ENCODE measurements at places on chromosomes 2 and 18.
A peak's percentile ranks its signal among the peaks of the same experiment; 100 is the strongest.

DNA sequence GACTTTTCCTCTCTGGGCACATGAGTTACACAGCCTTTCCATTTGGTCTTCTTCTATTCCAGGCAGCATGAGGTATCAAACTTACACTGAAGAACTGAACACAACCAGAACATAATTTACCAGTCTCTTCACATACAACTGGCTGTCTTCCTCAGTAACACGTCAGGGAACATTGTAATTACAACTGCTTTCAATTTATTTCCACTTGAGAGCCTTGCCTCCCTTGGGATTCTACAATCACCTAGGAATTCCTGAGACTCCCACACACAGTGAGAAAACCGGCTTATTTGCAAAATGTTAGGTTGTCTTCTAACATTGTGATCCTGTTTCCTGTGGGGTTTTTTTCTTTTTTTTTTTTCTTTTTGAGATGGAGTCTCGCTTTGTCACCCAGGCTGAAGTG lies 149.9 kb downstream of the TMX3 start:
- DNase-seq: no peak

DNA sequence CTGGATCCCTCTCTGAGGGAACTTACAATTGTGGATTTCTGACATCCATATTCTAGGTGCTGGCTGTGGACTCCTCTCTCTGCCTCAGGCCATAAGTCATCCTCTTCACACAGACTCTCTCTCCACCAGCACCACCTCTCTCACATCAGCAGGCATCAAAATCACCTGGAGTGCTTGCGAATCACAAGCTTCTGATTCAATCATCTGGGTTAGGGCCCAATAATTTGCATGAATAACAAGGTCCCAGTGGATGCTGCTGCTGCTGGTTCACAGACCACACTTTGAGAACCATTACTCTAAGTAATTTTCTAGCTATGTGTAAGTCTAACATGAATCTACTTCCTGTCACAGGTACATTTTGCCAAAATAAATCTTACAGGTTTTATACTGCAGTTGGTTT lies 214.9 kb downstream of the DSEL start:
- DNase-seq: peak; percentile 5

DNA sequence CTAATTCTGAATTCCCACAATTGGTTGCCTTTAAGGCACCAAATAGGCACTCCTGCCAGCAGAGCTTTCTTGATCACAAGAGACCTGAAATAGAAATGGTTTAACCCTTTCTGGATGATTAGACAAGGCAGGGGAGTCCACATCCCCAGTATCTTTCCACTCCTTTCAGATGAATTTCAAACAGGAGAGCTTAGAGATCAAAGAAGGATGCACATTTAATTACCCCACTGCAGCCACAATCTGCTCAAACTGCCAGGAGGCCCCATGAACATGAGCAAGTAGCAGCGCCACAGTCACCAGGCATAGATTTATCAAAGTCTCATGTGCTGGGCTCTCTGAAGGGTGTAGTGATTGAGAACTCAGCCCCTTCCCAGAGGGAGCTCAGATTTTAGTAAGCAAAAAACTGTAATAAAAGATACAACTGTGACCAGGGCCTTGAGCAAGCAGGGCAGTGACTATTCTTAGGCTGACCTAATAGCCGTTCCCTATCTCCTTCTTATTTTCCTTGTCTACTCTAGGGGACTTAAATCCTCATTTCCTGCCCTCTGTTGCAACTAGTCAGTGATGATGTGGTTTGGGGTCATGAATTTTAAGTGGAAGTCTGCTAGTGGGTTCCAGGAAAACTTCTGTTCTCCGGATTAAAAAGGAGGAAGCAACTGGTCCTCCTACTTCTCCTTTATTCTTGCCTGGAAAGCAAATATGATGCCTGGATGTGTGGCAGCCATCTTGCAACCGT lies 53.7 kb downstream of the SLC4A3 start:
- DNase-seq: no peak

GRCh38 chr2:53500181-53500580 lies 267.4 kb upstream of the CHAC2 start:
- DNase-seq: no peak

DNA sequence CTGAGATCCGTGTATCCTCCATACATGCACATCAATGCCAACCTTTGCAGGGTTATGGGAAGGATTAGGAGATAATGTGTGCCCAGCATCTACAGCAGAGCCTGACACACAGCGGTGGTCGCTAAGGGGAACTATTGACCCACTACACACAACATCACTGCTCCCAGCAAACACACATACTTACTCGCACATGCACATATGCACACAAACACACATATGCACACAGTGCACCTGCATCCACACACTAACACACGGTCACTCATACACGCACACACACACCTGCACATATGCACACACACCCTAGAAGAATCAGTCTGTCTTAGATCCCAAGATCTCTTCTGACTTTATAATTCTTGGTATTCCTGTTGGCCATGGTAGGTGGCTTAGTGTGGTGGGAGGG lies 118.3 kb downstream of the GYPC start:
- no peak for DNase-seq

GRCh38 chr2:85987266-85988174 lies 98.7 kb upstream of the ST3GAL5 start:
- no peak for DNase-seq
